ENCODE measurements at places on chromosomes 7 and 10.

DNA sequence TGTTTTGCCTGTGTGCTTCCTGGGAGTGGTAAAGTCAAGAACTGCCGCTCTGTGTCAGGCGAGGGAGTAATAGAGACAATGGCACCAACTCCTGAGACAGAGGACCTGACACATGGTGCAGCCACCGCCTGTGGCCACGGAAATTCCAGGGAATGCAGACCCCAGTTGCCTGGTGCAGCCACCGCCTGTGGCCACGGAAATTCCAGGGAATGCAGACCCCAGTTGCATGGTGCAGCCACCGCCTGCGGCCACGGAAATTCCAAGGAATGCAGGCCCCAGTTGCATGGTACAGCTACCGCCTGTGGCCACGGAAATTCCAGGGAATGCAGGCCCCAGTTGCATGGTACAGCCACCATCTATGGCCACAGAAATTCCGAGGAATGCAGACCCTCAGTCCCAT lies 8.7 kb downstream of the DIP2C start:
- DNase-seq, result no peak

DNA sequence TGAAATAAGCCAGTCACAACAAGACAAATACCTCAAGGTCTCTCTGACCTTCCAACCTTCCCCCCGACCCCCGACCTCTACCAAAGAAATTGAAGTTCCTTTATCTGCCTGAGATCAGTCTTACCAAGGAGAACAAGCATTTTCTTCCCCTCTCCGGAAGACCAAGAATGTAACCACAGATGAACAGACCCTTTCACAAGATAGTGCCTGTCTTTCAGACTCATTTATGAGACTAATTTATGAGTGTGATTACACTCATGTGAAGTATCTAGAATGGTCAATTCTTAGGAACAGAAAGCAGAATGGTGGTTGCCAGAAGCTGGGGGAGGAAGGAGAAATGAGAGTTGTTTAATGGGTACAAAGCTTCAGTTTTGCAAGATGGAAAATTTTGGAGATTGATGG lies 108.9 kb upstream of the MKLN1 start:
- DNase-seq, result no peak

GRCh38 chr10:75466886-75467285 lies 35.5 kb downstream of the LRMDA start:
- no peak for DNase-seq

DNA sequence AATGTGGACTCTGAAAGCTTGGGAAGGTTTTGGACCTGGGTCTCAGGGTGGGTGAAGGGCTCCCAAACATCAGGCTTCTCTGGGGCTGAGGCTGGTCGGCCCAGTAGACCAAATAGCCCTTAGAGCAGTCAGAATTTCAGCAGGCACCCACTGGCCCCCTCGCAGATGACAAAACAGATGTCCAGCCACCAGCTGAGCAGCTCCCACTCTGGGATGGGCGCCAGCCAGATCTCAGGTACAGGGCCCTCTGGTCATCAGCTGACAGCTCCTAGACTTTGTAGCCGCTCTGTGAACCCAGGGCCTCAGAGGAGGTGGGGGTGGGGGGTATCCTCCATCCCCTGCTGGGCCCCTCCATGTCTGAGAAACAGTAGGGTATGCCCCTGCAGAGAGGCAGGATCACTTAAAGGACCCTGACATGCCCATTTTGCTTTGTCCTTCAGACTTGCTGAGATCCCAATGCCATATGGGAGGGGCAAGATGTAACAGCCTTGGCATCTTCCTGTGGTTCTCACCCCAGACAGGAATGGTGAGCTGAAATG lies 26.5 kb downstream of the HSPA12A start:
- DNase-seq, result no peak
